ENCODE measurements at places on chromosomes 4 and X.

DNA sequence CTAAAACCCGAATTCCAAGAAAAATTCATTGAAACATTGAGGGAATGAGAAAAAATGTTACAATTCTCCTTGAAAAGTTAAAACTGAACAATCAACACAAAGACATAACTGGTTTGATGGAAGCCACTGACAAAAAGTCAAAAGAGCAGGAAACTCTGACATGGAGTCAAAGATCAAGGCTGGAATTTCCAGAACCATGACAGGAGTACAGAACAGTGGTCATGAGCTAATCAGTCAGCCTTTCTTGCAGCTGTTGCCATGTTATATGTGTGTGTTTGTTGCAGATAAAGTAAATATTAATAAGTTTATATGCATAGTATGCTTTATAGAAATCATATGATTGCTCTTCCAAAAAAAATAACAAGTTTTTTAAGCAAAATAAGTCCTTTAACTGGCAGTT is 184.7 kb upstream of the HCCS start:
- DNase-seq: no peak

GRCh38 chr4:52266537-52267137 is 215.5 kb downstream of the SPATA18 start:
- no peak for DNase-seq

GRCh38 chr4:7679406-7680040 is 244.8 kb upstream of the PSAPL1 start:
- DNase-seq: no peak

DNA sequence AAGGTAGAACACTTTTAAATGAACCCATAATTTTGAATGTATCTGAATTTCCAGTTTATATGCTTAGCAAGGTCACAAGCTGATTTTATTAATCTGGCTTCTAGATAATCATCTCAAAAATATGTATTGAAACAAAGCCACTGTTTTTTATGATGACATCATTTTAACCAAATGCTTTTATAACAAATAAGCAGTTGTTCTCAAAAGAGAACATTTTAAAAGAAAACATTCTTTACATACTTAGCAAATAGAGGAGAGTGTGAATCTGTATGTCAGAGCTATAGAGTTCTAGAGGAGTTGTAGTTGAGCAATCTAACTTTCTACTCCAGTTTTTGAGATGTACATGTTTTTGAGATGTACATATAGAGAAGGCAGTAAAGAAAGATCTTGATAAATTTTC is 42.5 kb downstream of the LAMP2 start:
- DNase-seq: no peak

- DNase-seq: no peak
Measured at GRCh38 chr4:188732131-188732530, 592.9 kb downstream of the TRIML1 start.

GRCh38 chr4:84032372-84032771 is 466.7 kb downstream of the NKX6-1 start:
- no peak for DNase-seq

DNA sequence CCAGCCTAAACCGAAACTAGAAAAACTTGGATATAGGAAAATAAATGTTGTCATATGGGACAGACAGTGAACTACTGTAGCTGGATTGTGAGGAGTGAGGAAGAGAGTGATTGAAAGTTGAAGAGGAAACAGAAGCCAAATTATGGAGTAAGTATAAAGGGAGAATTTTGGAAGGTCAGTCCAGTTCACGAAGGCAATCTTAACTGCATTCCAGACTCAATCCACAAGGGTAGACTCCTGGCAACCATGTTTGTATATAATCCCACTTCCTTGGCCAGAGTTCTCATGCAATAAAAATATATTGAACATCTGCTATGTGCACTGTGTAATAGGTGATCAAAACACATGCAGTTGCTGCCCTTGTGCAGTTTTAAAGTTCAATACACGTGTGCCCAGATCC is 58.6 kb upstream of the CAMK2D start:
- no peak for DNase-seq

DNA sequence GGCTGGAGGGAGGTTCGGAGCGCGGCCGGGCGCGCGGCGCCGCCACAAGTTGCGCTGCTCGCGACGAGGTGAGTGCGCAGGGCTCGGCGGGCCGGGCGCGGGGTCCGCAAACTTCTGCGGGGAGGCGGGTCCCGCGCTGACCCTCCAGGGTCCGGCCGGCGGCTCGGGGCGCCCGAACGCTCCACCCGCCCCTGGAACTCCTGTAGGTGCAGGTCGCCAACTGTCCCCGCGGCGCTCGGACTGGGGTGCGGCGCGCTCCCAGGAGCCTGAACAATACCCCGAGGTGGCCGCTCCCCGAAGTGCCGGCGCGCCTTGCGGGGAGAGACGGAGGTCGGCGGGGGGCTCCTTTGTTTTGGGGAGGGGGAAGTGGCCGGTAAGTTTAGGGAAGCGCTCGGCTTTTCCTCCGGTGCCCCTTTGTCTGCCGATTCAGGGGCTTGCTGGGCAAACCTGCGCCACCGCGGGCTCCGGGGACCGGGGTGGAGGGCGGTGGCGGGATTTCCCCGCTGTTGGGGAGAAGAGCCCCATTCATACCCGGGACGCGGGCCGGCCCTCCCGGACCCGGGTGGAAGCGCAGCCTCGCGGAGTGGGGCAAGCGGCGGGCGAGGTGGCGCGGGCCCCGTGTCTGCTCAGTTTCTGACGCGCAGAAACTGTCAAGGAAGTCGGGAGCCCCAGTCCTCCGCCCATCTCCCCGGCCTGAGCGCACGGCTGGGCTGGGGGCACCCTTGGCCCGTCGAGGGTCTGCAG is 694 bp downstream of the TBL1X start:
- DNase-seq: no peak

All from renal cortex interstitium (tissue), 15 donors.